Sciatic nerve (tissue), 2 donors: ENCODE measurements at places on chromosomes 2 and 18. TPM values are rescaled to one million over a fixed set of nuclear protein-coding genes. Genes with fewer than 3 reads are reported as not detected.

GRCh38 chr2:236257136-236257535, 7.1 kb downstream of the ASB18 start:
- DNase-seq, result no peak

DNA sequence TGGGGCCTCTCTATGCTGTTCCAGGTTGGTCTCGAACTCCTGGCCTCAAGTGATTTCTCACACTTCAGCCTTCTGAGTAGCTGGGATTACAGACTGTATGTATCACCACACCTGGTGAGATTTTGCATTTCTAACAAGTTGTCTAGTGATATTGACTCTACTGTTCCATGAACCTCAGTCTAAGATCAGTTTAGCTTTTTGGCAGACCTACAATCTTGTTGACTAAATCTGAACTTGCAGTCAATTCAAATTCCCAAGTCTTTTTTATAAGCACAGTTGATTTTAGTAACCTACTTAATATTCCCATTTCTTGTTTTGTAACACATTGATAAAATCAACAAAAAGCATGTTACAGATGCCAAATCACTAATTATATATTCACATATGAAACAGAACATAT, 266.1 kb upstream of the CYP26B1 start:
- DNase-seq, result no peak

ADAM23 gene
- total RNA-seq, result 9.4 TPM

SCN9A gene
- total RNA-seq, result 25.5 TPM
